ENCODE measurements at places on chromosomes 16 and 17.
A peak's percentile ranks its signal among the peaks of the same experiment; 100 is the strongest.

DNA sequence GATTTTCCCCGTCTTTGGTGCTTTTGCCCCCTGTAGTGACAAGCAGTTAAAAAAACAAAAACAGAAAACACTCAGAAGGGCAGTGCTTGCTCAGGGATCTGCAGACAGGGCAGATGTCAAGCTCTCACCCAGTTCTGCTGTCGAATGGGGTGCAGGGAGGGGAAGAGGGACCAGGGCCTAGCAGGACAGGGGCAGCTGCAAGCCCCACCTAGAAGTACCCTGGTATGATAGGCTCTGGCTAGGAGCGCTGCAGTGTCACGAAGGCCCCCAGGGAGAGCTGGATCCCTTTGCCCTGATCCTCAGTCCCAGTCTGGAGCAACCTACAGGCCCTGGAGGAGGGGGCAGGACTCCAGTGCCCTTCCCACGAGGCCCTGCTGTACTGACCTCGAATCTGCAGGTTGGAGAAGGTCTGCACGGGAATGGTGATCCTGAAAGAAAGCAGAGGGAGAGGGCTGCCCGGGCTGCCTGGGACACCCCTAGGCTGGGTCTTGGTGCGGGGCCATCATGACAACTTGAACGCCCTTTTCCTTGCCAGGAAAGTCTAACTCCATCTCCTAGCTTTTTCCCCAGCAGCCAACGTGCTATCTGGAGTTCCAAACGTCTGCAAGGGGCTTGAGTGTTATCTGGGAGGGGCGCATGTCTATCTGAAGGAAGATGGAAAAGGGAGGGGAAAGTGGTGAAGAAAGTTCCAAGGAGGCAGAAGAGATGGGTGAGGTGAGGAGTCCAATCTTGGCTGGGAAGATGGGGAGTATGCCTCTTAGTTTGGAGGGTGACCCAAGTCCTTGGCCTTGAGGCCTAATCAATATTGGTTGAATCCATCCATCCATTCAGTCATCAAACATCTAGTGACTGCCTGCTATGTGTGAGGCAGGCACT is 4.8 kb downstream of the GFAP start:
- DNase-seq: no peak

GRCh38 chr16:52964290-52964689 is 88.4 kb downstream of the CHD9NB start:
- DNase-seq: no peak

DNA sequence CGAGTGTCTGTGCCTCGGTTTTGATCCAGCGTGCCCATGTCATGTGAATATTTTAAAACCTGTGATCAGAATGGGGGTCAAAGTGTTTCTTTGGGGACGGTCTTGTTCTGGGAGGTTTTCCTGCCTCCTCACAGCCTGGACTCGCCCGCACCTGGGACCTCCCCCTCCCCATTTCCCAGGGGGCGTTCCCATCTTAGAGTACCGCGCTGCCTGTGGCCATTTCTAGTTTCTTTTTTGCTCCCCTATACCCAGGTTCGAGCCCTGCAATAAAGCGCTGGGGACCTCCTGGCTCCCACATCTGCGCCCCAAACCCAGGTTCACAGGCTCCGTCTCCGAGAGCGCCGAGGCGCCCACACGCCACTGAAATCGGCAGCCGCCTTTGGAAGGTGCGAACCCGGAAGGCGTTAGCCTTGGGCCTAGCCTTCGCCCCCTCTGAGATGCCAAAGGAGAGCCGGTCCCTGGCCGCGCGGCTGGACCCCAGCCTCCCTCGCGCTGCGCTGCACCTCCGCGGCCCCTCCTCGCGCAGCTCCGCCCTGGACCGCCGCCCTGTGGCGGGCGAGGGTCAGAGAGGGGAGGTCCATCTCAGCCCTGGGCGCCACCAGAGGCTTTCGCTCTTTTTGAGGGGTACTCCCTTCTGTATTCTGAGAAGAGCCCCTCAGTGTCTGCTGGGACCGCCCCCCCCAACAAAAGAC is 1.7 kb downstream of the KCNJ12 start:
- DNase-seq: no peak

DNA sequence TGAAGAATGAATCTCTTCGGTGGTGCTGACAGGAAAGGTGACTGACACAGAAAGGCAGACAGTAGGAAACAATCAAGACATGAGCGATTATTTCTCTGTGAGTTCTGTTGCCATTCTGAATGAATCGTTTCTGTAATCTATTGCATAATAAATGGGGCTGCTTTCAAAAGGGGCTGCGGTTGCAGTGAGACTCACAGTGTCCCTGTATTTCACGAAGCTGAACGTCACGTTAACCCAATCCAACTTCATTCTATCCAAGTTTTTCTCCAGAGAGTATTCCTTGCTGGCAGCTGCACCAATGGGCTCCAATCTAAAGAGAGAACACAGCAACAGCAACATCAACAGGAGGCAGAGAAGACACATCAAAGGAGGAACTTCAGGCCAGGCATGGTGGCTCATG is 75.4 kb downstream of the DNAH3 start:
- DNase-seq: no peak

- DNase-seq: no peak
Measured at GRCh38 chr16:83802554-83803205, 5.1 kb upstream of the HSBP1 start.

GRCh38 chr16:73037845-73038570 is 9.9 kb downstream of the ZFHX3 start:
- DNase-seq: no peak

DNA sequence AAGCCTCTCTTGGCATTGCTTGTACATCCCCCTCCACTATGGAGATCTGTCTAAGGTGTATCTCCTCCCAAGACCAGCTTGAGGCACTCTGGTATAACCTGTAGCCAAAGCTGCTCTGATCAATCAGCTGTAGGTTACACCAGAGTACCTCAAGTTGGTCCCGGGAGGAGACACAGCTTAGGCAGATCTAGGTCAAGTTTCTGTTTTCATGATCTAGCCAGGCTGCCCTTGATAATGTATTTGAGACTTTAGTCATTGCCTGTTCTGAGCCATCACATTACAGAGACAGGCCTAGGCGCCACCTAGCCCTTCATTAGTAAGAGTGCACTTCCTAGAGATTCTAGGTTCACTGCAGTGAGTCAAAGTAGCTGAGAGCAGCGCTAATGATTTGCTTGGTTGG is 31.4 kb downstream of the ASGR1 start:
- DNase-seq: peak; percentile 53

GRCh38 chr16:53789137-53789536 is 85.2 kb downstream of the FTO start:
- DNase-seq: no peak

- no peak for DNase-seq
Measured at GRCh38 chr16:50771366-50771765, 29.5 kb downstream of the CYLD start.

DNA sequence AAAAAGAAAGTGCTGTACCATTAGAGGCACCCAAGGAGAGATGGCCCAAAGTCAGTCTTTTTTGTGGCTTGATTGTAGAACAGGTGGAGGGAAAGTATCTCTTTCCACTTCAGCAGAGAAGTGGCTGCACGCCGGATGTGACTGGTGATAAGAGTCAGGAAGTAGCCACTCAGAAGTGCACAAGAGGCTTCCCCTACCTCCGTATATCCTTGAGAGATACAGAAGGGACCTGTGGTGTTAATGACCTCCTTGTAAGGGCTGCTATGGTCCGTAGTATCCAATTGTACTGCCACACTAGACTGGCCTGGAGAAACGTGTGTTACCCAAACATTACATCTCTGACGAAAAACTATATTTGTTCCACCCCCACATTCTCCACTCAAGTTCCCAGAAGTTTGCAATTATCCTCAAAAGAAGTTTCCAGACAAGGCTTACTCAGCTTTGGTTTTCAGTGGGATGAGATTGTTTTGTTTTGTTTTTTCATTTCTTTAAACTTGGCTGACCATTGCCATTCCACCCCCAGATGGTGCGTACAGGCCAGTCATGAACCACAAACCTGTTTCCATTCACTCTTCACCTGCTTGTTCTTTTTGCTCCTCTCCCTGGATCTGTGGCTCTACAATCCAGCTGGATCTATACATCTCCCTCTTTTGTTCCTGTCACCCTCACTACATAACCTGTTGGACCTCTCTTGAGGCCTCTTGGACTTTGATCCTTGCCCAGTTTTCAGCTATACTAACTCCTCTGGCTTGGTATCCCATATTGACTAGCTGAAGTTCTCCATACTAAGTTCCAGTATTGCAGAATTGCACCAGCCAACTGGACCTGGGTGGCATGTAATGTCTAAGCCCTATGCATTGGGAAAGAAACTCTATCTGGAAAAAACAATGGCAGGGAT is 20.7 kb upstream of the MED13 start:
- peak; percentile 78 for DNase-seq

DNA sequence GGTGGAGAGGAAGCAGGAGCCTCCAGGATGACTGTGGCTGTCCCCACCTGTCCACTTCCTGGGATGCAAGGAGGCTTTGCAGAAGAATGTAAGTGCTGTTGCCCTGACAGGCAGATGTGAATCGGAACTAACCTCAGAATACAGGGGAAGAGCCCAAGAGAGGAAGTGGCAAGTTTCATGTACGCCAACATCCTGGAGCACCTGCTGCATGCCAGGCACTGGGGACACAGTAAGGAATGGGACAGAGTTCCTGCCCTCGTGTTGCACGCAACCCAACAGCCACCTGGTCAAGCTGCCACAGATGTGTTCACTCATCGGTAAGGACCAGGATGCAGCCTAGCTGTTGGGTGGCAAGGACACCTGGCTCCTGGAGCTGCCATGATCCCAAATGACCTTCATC is 98.6 kb upstream of the RPL38 start:
- peak; percentile 9 for DNase-seq

DNA sequence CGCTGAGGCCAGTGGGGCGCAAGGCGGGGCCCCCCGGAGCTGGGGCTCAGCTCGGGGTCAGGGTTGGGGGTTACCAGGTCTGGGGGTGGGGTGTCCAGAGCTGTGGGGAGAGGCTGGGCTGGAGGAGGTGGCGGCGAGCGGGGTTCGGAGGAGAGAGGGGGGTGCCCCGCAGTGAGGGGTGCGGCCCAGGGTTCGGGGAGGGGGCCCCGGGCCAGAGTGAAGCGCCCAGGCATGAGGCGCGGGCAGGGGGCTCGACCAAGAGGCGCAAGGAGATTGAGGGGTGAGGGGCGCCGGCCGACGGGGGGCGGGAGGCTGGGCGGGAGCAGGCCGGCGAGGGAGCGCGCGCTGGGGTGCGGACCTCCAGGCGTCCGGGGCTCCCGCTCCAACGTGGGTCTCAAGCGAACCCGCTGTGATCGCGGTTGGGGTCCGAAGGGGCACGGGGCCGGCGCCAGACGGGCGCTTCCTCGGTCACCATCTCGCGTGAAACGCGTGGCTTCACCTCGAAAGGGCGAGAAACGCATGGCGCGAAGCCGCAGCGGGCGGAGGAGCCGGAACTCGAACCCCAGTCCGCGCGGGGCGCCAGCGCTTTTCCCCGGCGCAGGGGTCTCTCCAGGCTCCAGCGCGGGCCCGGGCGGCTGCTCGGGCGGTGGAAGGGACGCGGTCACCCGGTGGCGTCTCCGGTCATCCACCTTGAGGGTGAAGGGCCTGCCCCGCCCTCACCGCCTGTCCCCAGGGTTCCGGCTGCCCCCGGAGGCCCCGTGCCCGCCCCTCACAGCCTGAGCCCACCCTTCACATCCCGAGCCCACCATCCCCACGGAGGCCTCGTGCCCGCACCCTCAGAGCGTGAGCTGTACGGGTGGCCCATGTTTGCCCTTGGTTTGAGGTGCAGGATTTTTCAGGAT is 846 bp downstream of the CPNE7 start:
- no peak for DNase-seq

- no peak for DNase-seq
Measured at GRCh38 chr16:87384162-87384874, 742 bp upstream of the FBXO31 start.

DNA sequence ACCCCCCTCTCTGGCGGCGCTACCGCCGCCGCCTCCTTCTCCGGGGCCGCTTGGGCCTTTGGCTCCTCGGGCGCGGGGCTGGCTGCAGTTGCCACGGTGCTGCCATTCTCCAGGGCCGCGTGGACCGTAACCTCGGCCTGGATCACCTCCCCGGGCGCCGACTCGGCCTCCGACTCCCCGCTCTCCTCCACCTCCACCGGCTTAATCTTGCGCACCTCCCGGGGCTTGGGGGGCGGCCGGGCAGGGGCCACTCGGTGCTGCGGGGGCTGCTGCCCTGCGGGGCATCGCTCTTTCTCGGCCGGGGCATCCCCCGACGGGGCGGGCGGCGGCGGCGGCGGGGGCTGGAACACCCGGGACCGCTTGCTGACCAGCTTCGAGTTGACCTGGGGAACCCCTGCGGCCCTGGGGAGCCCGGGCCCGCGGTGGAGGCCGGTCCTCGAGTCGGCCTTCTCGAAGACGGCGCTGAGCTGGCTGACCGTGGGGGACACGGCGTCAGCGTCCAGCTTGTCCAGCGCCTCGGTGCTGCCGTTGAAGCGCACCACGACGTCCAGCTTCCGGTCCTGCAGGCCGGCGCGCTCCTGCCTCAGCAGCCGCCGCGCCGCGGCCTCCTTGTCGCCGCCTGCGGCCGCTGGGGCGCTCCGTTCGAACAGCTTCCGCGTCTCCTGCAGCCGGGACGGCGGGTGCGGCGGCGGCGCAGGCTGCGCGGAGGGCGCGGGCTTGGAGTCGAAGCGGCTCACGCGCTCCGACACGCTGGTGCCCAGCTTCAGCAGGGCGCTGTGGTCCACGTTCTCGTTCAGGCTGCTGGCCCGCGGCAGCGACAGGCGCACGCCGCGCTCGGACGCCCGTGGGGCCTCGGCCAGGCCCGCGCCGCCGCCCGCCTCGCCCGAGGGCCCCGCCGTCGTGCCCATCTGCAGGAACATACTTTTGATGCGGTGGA is 792 bp downstream of the PPP1R9B start:
- peak; percentile 78 for DNase-seq

DNA sequence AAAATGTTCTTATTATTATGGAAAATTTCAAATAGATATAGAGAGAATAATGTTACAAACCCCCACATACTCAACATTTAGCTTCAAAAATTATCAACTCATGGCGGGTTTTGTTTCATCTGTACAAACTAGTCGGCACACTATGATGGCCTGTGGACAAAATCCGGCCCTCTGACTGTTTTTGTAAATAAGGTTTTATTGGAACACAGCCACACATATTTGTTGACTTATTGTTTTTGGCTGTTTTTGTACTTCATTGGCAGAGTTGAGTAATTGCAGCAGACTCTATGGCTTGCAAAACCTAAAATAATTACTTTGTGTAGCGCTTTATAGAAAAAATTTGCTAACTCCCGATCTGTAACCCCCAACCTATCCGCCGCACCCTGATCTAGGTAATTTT is 41.4 kb upstream of the CLEC18A start:
- DNase-seq: no peak

- no peak for DNase-seq
Measured at GRCh38 chr16:35908942-35909341, 2449.5 kb downstream of the TP53TG3F start.

GRCh38 chr16:73610160-73610559 is 562.2 kb upstream of the ZFHX3 start:
- DNase-seq: no peak

- peak; percentile 61 for DNase-seq
Measured at GRCh38 chr17:58960068-58960467, 146.6 kb downstream of the TRIM37 start.

GRCh38 chr16:8251298-8251697 is 339.0 kb downstream of the TMEM114 start:
- DNase-seq: peak; percentile 1

Measured in GM12865 (cell line).